ENCODE measurements at places on chromosomes 3 and 15.

DNA sequence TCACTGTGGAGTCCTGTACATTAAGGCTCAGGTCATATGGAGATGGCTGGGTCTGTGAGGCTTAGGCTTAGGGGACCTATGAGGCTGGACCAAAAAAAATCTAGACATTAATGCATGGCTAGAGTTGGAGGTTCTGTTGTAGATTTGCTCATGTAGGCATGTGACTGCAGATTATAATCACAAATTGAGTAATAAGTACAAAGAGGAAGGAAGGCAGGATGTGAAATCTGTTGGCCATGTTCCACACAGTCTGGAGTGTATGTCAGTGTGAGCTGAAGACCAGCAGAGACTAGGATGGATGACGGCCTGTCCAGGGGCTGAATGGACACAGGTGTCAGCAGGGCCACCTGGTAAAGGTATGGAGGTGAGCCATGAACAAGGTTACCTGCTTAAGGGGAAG is at the start of gene ST3GAL6:
TSS of gene ST3GAL6 (plus strand) at position 265 of the 400 bp plus-strand sequence. CDS start 5,101 bp downstream, outside the sequence.
- H3K4me1 ChIP-seq: peaks cover 34% of the 10 kb centered on the region
- no peak for DNase-seq
- H3K36me3 ChIP-seq: no peaks in the 10 kb centered on the region
- no peaks in the 10 kb centered on the region for H3K27me3 ChIP-seq
- no peak within 1 kb of the TSS for H3K4me3 ChIP-seq
- peak within 1 kb of the TSS; percentile 26 for H3K27ac ChIP-seq

DNA sequence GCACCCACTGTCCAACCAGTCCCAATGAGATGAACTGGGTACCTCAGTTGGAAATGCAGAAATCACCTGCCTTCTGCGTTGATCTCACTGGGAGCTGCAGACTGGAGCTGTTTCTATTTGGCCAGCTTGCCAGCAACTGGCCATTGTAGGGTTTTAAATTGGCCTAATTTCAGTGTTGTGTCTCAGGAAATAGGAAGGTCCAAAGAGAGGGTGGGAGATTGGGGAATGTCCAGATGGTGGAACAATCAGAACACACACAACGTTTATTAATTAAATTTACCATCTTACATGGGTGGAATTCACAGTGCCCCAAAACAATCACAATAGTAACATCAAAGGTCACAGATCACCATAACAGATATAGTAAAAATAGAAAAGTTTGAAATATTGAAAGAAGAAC is 189.5 kb downstream of the ZNF385D start:
- H3K36me3 ChIP-seq: no peaks in the 10 kb centered on the region
- no peak for DNase-seq
- no peak overlapping the region for H3K27ac ChIP-seq
- H3K4me3 ChIP-seq: no peak overlapping the region
- H3K4me1 ChIP-seq: no peaks in the 10 kb centered on the region
- no peaks in the 10 kb centered on the region for H3K27me3 ChIP-seq

DNA sequence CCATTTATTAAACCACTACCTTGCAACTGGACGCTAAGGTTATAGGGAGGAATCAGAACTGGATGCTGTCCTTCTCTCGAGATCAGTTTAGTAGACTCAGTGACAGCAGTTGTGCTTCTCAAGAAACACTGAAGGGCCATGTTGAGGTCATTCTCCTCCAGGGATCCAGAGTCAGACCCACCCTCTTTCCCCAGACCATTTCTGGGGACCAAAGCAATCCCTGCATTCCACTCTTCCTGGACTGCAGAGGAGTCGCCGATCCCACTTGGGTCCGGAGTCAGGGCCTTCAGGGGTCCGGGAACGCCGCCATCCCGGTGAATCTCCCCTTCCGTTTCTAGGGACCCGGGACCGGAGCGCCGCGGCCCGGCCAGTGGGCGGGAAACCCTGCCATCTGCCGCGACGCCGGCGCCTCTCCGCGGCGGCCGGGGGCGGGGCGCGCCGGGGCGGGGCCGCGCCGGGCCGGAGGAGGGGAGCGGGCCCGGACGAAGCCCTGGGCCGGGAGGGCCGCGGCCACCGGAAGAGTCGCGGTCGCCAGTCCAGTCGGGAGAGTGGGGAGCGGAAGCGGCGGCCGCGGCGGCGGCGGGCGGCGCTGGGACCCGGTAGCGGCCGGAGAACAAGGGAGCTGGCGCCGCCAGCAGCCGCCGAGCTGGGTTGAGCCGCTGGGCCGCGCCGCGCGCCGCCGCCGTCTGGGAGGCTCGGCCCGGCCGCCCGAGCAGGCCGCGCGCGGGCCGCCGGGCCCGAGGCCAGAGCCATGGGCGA is at the start of gene DVL3:
TSS of gene DVL3 (plus strand) at position 493 of the 759 bp plus-strand sequence. CDS start at position 752, 259 bp downstream.
- DNase-seq: peak; percentile 33
- H3K27me3 ChIP-seq: no peaks in the 10 kb centered on the region
- H3K4me3 ChIP-seq: peak within 1 kb of the TSS; percentile 97

DNA sequence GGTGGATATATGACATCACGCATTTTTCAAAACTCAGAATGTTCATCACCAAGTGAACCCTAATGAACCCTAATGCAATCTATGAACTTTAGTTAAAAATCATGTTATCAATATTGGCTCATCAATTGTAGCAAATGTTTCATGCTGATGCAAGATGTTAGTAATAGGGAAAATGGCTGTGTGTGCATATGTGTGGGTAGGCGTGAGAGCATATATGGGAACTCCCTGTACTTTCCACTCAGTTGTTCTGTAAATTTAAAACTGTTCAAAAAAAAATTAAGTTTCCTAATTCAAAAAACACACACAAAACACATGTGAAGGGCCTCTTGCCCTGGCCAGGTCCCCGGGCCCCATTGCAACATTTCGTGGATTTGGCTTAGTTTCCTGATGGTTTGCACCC is 89.7 kb upstream of the PROK2 start:
- no peak overlapping the region for H3K27ac ChIP-seq
- peaks cover 12% of the 10 kb centered on the region for H3K4me1 ChIP-seq
- H3K27me3 ChIP-seq: peaks cover 25% of the 10 kb centered on the region
- H3K4me3 ChIP-seq: no peak overlapping the region
- no peak for DNase-seq

GRCh38 chr3:31433679-31433992 is 99.1 kb upstream of the STT3B start:
- H3K27me3 ChIP-seq: peaks cover 7% of the 10 kb centered on the region
- H3K4me3 ChIP-seq: no peak overlapping the region
- H3K27ac ChIP-seq: no peak overlapping the region
- no peaks in the 10 kb centered on the region for H3K4me1 ChIP-seq
- no peak for DNase-seq

DNA sequence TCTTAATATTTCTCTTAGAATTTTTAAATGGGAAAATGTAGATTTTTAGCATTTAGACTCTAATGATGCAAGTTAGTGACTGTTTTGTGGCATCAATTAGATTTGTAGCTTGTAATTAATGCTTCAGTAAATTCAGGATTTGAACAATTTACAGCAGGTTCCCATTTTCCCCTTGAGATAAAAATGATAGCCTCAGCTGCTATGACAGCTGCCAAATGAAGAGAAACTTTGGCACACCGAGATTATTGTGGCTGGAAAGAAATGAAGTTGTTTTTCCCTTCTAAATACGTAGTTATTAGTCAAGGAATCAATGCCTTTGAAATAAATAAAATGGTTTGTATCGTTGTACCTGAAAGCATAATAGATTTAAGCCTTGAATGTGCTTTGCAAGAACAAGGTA is 206.4 kb upstream of the P2RY1 start:
- no peaks in the 10 kb centered on the region for H3K27me3 ChIP-seq
- no peak overlapping the region for H3K27ac ChIP-seq
- no peak for DNase-seq
- no peak overlapping the region for H3K4me3 ChIP-seq
- H3K36me3 ChIP-seq: no peaks in the 10 kb centered on the region
- H3K4me1 ChIP-seq: no peaks in the 10 kb centered on the region

DNA sequence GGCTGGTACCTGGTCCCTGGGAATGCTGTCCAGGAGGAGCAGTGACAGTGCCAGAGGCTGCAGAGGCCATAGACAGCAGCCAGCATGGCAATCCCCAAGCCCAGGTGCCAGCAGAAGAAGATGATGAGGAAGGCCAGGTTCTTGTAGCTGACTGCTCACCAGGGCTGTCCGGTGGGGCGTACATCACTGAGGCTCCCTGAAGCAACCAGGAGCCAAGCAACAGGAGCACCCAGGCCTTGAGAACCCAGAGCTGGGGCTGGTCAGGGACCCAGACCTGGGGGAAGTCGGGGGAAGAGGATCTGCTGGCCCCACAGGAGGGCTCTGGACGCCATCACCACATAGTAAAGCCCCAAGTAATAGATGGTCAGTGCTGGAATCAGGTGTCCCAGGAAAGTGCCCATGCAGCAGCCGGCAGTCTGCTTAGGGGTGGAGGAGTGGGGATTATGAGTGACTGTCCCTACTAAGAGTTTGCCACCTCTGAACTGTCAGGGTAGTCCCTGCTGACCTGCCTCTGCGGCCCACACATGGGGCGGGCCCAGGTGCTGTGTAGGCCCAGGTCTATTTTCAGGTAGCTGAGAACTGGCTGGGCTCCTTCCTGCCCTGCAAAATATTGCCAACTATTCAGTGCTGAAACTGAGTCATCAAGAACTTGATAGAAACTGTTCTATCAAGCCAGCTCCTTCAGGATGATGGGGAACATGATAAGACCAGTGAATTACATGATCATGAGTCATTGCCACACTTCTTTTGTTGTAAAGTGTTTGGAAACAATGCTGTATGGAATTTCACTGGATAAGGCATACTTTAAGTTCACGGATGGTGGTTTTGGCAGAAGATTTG is 68.7 kb downstream of the CHRD start:
- no peaks in the 10 kb centered on the region for H3K27me3 ChIP-seq
- H3K36me3 ChIP-seq: no peaks in the 10 kb centered on the region
- no peak overlapping the region for H3K27ac ChIP-seq

GRCh38 chr3:53554559-53555067 is 60.2 kb downstream of the CACNA1D start:
- no peak overlapping the region for H3K4me3 ChIP-seq
- peak overlapping the region; percentile 88 for H3K27ac ChIP-seq
- no peaks in the 10 kb centered on the region for H3K36me3 ChIP-seq
- DNase-seq: no peak
- H3K27me3 ChIP-seq: peaks cover 12% of the 10 kb centered on the region
- no peaks in the 10 kb centered on the region for H3K4me1 ChIP-seq

- H3K4me3 ChIP-seq: no peak overlapping the region
- H3K4me1 ChIP-seq: peaks cover 3% of the 10 kb centered on the region
- H3K36me3 ChIP-seq: peaks cover 41% of the 10 kb centered on the region
These were observed 80.5 kb upstream of the MEX3B start for GRCh38 chr15:82126346-82126745.

DNA sequence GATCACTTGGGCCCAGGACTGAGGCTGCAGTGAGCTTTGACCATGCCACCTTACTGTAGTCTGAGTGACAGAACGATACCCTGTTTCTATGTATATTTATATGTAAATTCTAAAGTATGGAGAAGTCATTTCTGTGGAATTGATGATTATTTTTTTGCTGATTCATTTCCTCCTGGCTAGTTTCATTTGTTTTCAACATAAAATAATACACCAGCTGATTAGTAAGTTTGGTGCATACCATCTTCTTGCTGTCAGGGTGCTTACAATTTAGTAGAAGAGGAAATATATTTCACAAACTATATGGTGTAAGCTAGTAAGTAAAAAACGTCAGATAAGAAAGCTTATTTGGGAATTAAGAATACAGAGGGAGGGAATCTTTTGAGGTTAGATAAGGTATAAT is 36.0 kb downstream of the SLC25A26 start:
- H3K4me1 ChIP-seq: peaks cover 28% of the 10 kb centered on the region
- no peak overlapping the region for H3K4me3 ChIP-seq
- H3K36me3 ChIP-seq: peaks cover 14% of the 10 kb centered on the region
- no peak for DNase-seq
- no peak overlapping the region for H3K27ac ChIP-seq

DNA sequence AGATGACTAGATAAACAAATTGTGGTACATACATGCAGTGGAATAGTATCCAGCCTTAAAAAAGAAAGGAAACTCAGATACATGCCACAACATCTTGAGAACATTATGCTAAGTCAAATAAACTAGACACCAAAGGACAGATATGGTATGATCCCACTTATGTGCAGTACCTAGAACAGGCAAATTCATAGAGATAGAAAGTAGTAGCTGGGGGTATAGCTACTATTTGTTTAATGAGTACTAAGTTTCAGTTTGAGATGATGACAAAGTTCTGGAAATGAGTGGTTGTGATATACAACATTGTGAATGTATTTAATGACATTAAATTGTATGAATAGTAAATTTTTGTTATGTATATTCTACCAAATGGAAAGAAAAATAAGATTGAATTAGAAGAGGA is 477.2 kb upstream of the CFAP20DC start:
- no peak for DNase-seq
- no peaks in the 10 kb centered on the region for H3K36me3 ChIP-seq
- no peaks in the 10 kb centered on the region for H3K27me3 ChIP-seq

DNA sequence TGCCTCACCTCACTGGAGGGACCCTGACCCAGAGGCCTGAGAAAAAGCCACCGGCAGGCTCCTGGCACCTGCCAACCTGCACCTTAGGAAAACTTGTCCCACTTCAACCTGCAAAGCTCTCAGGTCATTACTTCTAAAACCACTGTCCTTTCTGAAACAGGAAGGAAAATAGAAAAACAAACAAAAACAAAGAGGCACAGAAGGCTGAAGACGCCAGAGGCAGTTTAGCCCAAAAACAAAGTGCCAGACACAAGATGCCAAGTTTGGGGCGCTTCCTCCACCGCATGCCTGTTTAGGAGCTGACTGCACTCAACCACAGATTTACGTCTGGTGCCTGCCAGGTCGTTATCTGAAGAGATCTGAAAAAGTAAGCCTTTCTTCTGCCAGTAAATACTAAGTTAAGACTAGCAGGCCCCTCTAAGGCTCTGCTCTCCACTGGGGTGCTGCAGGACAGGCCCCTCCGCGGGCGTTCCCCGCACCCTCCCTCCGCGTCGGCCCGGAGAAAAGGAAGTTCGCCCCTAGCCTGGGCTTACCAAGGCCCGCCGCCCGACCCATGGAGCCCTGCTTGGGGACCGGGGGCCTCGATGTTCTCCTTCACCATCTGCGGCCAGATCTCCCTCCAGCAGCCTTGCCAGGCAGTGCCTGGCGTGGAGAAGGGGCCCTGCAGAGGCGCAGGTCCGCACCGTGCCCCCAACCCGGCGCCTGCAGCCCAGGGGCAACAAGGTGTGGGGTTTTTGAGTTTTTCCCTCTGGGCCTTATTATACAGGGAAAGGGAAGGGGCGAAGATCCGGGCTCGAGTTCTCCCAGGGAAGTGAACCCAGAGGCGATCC is 1.3 kb downstream of the GOLGA8A start:
- peak overlapping the region; percentile 90 for H3K4me3 ChIP-seq
- peak overlapping the region; percentile 85 for H3K27ac ChIP-seq
- DNase-seq: peak; percentile 11
- H3K36me3 ChIP-seq: peaks cover 19% of the 10 kb centered on the region
- peaks cover 21% of the 10 kb centered on the region for H3K4me1 ChIP-seq

- H3K36me3 ChIP-seq: peaks cover 44% of the 10 kb centered on the region
- no peak for DNase-seq
- peaks cover 89% of the 10 kb centered on the region for H3K4me1 ChIP-seq
- H3K4me3 ChIP-seq: peak overlapping the region; percentile 36
These were observed 37.0 kb upstream of the SPTBN5 start for GRCh38 chr15:41930867-41931222.

GRCh38 chr15:89002830-89003229 is 85.4 kb upstream of the ABHD2 start:
- peaks cover 8% of the 10 kb centered on the region for H3K4me1 ChIP-seq
- no peaks in the 10 kb centered on the region for H3K36me3 ChIP-seq
- no peak for DNase-seq
- H3K27ac ChIP-seq: no peak overlapping the region
- H3K4me3 ChIP-seq: no peak overlapping the region
